ENCODE measurements at places on chromosomes 2 and 18.

DNA sequence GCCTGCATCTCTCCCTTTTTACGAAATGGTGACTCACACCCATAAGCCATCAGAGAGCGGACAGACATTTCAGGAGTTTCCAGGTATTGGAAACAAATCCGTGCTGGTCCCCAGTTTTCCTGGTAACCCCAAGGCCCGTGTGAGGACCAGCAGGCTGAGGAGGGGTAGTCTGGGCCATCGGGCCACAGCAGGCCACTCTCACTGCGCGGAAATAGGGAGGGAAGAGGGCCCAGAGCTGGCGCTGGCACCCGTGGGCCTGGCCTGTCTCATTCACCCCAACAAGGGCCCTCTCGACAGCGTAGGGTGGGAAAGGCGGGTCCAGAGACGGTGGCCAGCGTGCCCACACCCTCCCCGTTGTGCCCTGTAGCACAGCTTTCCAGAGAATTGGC lies 13.7 kb upstream of the FAHD2A start:
- no peak for DNase-seq

GRCh38 chr2:220154304-220154703 lies 526.9 kb downstream of the SLC4A3 start:
- DNase-seq = no peak

- DNase-seq = no peak
Observed at GRCh38 chr2:99488539-99489062, 1.2 kb downstream of the REV1 start.

- no peak for DNase-seq
Observed at GRCh38 chr18:55214534-55214933, 255.3 kb upstream of the CCDC68 start.

- no peak for DNase-seq
Observed at GRCh38 chr2:135890835-135891234, 14.6 kb upstream of the MCM6 start.

DNA sequence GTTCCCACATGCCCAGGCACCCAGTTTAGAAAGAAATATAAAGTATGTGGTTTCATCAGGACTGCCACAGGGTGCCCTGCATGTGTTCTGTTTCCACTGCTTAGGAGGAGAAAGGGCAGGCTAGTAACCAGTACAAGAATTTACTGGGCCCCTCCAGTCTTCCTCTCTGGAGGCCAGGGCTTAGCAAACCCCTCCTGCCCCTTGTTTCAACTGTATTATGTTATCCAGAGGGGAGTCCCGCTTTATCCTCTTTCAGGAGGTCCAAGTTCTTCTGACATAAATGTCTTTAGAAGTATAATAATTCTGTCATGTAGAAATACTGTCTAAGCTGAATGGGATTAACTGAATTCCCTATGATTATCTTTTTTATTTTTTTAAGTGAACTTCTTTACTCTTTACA lies 132.1 kb downstream of the WDSUB1 start:
- DNase-seq = no peak

- no peak for DNase-seq
Observed at GRCh38 chr18:23032030-23032582, 99.0 kb downstream of the RBBP8 start.

- DNase-seq = no peak
Observed at GRCh38 chr2:70937866-70938585, 2.3 kb downstream of the ATP6V1B1 start.

- no peak for DNase-seq
Observed at GRCh38 chr18:69326094-69326493, 74.6 kb upstream of the DOK6 start.

- DNase-seq = no peak
Observed at GRCh38 chr2:133452583-133452982, 115.7 kb downstream of the NCKAP5 start.

- DNase-seq = no peak
Observed at GRCh38 chr2:238120463-238121298, 17.8 kb upstream of the KLHL30 start.

DNA sequence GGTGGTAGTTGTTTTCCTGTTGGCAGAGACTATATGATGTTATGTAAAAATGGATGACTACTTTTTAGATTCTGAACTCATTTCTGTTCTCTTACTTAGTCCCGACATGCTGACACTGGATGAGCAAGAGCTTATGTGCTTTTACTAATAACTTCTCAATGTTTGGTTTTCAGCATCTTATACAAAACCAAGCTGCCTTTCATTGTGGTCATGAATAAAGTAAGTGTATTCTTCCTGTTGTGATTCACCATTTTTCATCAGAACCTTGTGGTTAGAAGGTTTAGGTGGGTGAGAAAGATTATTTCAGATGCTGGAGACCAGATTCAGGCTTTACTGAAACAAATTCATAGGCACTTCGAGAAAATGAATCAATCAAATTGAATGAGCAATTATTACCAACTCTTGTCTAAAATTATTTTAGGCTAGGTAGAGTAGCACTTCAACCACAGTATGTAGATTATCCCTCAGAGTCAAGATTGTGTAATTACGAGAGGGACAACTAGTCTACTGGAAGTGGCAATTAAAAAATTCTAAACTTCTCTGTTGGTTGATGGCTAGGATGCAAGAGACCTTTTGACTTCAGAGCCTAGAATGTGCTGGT lies 9.3 kb downstream of the GPN1 start:
- DNase-seq = no peak

- DNase-seq = no peak
Observed at GRCh38 chr2:80074321-80075070, 230.1 kb downstream of the LRRTM1 start.

- no peak for DNase-seq
Observed at GRCh38 chr2:108910541-108911396, 78.3 kb downstream of the EDAR start.

DNA sequence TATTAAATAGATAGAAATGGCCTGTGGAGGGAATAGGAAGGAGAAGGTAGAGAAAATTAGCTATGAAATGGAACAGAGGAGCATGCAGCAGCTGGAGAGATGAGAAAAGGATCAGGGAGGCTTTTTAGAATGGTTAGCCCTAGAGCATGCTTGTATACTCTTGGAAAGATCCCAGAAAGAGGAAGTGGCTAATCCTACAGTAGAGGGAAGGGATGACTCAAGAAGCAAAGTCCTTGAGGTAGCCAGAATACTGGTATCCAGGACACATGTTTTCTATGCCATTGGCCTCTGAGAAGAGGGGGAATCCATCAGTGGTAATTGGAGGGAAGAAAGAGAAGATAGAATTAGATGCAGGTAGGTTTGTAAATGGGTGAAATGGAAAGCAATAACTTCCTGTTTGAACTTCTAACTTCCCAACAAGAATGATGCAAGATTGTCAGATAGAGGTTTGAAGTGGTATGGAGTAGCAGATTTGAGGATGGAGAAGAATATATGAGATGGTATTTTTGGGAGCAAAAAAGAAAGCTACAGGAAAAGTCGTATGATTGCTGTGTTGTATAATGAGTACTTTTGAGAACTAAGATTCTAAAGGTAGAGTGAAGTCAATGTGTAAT lies 17.1 kb upstream of the OSBPL6 start:
- no peak for DNase-seq

- no peak for DNase-seq
Observed at GRCh38 chr18:51234117-51235008, 36.9 kb upstream of the MEX3C start.

- no peak for DNase-seq
Observed at GRCh38 chr2:155872396-155872795, 460.1 kb downstream of the NR4A2 start.

- DNase-seq = no peak
Observed at GRCh38 chr2:130798472-130799218, 38.1 kb upstream of the ARHGEF4 start.

DNA sequence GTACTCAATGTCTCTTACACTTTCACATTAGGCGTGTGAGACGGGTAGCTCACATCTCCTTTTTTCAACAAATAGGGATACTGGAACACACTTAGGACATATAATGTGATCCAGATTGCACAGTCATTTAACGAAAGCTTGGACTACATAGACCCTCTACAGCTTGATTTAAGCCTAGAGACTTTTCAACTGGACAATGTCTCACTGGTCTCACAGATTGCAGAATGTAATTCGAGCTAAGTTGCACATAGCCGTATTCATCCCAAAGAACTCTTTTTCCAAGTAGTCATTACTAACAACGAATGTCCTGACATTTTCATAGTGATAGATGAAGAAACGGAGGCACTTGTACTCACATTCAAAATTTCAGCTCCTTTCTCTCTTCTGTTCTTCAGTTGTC lies 612.1 kb downstream of the ZEB2 start:
- no peak for DNase-seq

GRCh38 chr2:239507576-239508258 lies 106.9 kb upstream of the HDAC4 start:
- no peak for DNase-seq

GRCh38 chr2:152525277-152525838 lies 190.4 kb downstream of the FMNL2 start:
- no peak for DNase-seq

DNA sequence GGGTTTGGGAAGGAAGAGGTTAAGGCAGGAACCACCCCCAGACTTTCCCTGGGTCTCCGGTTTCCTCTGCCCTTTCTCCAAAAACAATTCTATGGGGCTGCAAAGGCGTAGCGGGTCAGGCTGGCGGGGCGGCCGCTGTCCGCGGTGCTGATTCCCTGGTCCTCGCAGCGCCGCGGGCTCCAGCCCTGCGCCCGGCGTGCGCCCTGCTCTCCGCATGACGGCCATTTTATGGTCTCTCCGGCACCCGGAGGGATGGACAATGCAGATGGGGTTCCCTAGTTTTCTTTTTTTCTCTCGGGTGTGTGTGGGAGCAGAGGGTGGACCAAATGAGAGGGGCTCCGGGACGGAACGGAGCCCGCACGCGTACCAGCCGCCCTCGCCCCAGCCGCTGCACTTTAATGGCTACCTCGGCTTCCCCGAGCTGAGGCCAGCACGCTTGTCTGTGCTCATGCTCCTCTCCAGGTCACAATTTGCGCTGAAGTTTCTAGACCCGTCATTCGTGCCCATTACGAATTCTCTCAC lies 1.6 kb downstream of the ST8SIA3 start:
- no peak for DNase-seq

- DNase-seq = no peak
Observed at GRCh38 chr2:66897691-66898150, 462.8 kb downstream of the MEIS1 start.

DNA sequence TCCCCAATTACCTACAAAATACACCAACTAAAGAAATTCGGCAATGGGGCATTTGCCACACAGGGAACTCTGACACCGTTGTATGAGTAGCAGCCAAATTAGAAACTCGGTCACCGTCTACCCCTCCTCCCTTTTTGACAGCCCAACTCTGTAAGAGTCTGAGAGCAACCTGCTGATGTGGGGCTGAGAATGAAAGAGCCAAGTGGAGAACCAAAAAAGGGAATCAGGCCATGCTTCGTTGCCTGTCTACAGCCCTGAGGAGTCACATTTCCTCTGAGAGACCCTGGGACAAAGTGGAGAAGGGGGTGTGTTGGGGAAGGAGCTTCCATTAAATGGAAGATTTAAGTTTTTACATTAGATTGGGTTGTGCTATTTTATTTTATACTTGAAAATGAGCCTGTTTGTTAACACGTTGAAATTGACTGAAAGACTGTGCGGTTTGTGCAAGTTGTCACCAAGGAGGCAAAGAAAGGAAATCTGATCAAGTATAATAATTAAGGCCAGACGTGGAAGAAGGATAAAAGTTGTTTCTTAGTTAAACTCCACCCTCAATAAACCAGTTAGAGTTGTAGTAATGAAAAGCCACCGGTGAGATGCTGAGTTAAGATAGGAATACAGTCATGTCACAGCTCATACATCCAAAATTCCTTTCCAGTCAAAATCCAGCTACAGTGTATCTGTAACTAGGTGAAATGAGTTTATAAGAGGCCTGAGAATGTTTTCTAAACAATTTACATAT lies 131.7 kb upstream of the CREB1 start:
- DNase-seq = no peak

GRCh38 chr2:66498289-66498975 lies 63.5 kb downstream of the MEIS1 start:
- no peak for DNase-seq

DNA sequence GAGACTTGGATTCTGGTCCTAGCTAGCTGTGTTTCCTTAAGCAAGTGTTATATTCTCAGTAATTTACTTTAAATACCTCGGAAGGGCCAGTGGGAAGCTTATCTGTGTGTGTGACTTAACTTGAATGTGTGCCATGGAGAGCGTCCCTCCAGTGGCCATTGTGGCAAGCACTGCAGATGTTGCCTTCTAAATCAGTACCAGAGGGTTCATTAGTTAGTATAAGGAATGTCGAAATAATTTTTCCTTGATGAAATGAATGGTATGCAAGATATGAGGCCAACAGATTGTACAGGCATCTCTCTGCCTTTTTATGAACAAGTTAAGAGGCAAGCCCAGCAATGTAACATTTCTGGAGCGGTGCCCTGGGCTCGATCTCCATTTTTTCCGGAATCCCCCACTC lies 52.0 kb downstream of the FBXO36 start:
- no peak for DNase-seq

DNA sequence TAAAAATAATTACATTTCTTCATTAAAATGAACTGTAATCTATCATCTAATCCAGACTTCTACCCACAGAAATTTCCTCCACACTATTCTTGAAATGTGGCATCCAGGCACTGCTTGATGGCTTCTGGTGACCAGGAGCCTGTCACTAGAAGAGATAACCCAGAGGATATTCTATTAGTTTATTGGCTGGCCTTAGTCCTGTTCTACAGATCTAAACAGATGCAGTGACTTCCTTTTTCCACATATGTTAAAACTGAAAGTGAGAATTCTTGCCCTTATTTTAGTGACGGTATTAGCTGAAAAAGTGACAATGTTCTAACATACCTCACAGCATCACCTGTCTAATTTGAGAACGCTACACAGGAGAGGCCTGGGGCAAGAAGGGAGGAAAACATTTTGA lies 775.4 kb downstream of the TSN start:
- no peak for DNase-seq

- DNase-seq = no peak
Observed at GRCh38 chr2:234249034-234249735, 198.7 kb downstream of the SPP2 start.

DNA sequence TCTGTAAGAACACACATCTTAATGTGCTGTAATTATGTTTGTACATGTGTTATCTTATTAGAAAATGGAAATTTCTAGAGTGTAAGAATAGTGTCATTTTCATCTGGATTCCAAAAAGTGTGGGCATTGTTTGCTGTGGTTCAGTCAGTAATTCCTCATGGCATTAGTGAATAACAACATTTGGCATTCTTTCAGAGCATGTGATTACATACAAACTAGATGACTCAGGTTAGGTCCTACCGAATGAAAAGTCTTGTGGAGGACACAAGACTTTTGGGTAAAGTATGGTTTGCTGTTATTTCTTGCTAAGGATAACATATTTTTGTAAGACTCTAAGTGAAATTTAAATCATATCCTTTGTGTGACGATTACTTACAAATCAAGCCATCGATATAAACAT lies 593.1 kb upstream of the NRXN1 start:
- no peak for DNase-seq

GRCh38 chr2:55153584-55154299 lies 78.4 kb downstream of the CLHC1 start:
- no peak for DNase-seq
